ENCODE measurements at places on chromosomes 3 and 15.

- H3K36me3 ChIP-seq = no peaks in the 10 kb centered on the region
- H3K27me3 ChIP-seq = no peaks in the 10 kb centered on the region
- DNase-seq = no peak
Observed at GRCh38 chr3:94360987-94361386, 298.1 kb downstream of the NSUN3 start.

DNA sequence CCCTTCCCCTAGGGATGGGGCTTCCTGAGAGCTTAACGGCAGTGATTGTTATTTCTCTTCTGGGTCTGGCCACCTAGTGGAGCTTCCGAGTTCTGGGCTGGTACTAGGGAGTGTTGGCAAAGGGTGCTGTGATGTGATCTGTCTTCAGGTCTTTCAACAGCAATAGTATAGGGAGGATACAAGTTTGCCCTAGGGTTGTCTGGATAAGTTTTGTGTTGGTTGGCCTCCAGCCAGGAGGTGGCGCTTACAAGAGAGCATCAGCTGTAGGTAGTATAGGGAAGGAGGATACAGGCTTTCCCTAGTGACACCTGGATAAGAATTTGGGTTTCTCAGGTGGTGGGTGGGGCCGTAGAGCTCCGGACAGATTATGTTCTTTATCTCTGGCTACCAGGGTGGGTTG, 19.2 kb upstream of the CPOX start:
- no peak overlapping the region for H3K27ac ChIP-seq
- no peaks in the 10 kb centered on the region for H3K27me3 ChIP-seq
- no peaks in the 10 kb centered on the region for H3K4me1 ChIP-seq
- H3K4me3 ChIP-seq = no peak overlapping the region
- H3K36me3 ChIP-seq = no peaks in the 10 kb centered on the region

GRCh38 chr15:74628949-74629348, 13.3 kb downstream of the CLK3 start:
- H3K4me3 ChIP-seq = no peak overlapping the region
- peaks cover 82% of the 10 kb centered on the region for H3K36me3 ChIP-seq
- H3K4me1 ChIP-seq = peaks cover 30% of the 10 kb centered on the region

DNA sequence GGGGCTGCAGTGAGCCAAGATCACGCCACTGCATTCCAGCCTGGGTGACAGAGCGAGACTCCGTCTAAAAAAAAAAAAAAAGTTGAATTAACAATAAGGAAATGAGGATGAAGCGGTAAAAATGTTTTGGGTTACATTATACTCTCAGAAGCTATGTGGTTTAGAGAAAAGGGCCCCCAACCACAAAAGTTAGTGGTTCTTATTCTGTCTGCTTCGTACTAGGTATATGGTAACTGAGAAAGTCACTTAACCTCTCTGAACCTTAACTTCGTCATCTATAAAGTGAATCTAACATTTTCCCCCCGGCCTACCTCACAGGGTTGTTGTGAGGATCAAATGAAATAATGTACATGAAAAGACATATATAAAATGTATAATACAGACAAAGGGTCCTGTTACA, 38.4 kb upstream of the EHHADH start:
- no peak overlapping the region for H3K4me3 ChIP-seq
- no peak for DNase-seq
- H3K4me1 ChIP-seq = no peaks in the 10 kb centered on the region
- H3K27me3 ChIP-seq = no peaks in the 10 kb centered on the region

- H3K4me3 ChIP-seq = no peak overlapping the region
- H3K36me3 ChIP-seq = peaks cover 91% of the 10 kb centered on the region
- DNase-seq = no peak
- H3K27ac ChIP-seq = no peak overlapping the region
- H3K4me1 ChIP-seq = no peaks in the 10 kb centered on the region
Observed at GRCh38 chr15:85741662-85742061, 53.1 kb downstream of the KLHL25 start.
